ENCODE measurements at places on chromosomes 12 and 14.

- no peak for DNase-seq
These were observed 58.1 kb upstream of the DHRS4 start for GRCh38 chr14:23895480-23895879.

DNA sequence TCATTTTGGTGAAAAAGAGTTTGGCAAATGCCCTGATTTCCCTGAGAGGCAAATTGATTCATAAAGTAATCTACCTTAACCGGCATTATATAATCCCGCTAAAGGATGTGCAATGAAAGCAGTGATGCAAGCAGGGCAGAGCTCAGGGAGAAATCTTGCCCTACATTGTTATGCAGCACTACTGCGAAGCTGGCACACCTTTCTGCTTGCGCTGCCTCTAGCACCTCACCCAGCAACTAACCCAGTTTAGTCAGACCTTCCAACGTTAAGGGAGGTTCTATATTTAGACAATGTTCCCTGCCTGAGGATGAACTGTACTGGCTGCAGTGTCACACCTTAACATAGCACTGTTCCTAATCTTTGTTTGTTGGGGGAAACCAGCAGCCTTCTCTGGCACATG lies 60.8 kb upstream of the CCDC196 start:
- no peak for DNase-seq

DNA sequence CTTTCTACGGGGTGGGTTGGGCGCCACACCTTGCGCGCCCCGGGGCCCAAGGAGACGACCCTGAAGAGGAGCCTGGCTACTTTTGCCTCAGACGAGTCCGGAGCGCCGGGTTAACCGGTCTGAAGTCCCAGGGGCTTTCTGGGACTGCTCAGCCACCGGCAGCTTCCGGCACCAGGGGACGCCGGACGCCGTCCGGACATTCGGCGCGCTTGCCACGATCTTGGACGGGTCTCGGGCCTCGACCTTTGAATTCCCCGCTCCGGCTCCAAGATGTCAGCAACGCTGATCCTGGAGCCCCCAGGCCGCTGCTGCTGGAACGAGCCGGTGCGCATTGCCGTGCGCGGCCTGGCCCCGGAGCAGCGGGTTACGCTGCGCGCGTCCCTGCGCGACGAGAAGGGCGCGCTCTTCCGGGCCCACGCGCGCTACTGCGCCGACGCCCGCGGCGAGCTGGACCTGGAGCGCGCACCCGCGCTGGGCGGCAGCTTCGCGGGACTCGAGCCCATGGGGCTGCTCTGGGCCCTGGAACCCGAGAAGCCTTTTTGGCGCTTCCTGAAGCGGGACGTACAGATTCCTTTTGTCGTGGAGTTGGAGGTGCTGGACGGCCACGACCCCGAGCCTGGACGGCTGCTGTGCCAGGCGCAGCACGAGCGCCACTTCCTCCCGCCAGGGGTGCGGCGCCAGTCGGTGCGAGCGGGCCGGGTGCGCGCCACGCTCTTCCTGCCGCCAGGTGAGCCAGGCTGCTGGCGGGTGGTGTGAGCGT lies at the start of gene ACOT4:
Gene ACOT4, plus strand, starts transcription at position 184 of the 760 bp plus-strand sequence. Its CDS starts 87 bp downstream, at position 271.
- no peak for DNase-seq

GRCh38 chr14:61154641-61155040 lies 126.5 kb downstream of the TMEM30B start:
- DNase-seq, result no peak

- no peak for DNase-seq
These were observed 23.6 kb upstream of the TMEM260 start for GRCh38 chr14:56555921-56556570.

GRCh38 chr12:71108355-71108754 lies 49.4 kb downstream of the TSPAN8 start:
- DNase-seq, result no peak

- no peak for DNase-seq
These were observed 22.1 kb downstream of the SLC6A13 start for GRCh38 chr12:240566-240965.

- DNase-seq, result no peak
These were observed 28.5 kb upstream of the MYBPC1 start for GRCh38 chr12:101566318-101566717.

DNA sequence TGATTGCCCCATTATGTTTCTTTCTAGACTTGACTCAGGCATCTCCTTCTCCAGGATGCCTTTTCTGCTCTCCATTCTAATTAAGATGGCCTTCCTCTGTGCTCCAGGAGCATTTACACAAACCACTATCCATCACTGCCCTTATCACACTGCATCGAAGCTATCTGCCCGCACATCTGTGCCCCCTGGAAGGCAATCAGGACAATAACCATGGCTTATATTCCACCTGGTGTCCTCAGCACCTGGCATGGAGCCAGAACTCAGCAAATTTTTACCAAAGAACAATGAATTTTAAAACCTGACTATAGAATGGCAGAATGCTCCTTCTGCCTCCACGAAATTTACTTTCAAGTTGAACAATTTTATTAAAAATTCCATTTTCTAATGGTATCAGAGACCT lies 465.8 kb downstream of the APAF1 start:
- no peak for DNase-seq

DNA sequence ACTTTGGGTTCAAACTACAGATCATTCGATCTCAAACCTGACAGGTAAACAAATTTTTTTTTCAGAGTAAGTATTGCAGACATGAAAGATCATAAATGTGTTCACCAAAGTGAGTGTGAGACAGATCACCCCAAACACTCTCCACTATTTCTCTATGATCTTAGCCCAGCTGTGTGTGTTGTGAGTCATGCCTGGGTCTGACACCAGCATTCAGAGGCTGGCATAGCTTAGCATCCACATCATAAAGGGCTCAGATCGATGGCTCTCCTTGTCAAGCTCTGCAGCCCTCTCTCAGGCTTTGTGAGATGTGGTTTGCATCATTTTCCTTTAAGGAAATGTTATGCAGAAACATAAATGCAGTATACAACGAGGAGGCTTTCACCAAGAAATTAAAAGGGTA lies 164.9 kb downstream of the ETV6 start:
- DNase-seq, result no peak

DNA sequence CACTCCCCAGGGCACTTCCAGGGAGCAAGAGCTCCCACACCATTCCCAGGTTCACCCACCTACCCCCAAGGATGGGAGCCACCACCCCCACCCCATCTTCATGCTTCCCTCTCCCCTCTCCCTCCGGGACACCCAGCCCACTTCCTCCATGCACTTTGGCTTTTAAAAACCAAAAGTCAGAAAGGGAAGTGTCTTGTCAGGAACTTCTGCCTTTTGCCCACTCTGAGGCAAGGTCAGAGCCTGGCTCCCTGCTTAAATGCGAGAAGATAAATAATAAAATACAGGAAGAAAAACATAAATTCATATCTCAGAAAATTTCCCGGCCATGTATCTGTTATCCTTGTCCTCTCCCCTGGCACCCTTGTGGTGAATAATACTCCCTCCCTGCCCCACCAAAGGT lies 81.6 kb downstream of the PTGER2 start:
- DNase-seq, result no peak

DNA sequence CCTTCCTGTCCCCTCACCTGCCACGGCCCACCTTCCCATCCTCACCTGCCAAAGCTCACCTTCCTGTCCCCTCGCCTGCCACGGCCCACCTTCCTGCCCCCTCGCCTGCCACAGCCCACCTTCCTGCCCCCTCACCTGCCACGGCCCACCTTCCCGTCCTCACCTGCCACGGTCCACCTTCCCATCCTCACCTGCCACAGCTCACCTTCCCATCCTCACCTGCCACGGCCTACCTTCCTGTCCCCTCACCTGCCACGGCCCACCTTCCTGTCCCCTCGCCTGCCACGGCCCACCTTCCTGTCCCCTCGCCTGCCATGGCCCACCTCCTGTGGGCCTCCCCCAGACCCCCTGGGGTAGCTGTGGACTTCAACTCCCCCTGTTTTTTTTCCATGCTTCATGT lies 48.8 kb upstream of the GPR68 start:
- no peak for DNase-seq

- DNase-seq, result no peak
These were observed 147.7 kb upstream of the SYT10 start for GRCh38 chr12:33587354-33587753.

GRCh38 chr14:104210817-104211195 lies 72.4 kb downstream of the KIF26A start:
- DNase-seq, result no peak

GRCh38 chr14:38887696-38888095 lies 215.3 kb downstream of the SEC23A start:
- peak; percentile 2 for DNase-seq

DNA sequence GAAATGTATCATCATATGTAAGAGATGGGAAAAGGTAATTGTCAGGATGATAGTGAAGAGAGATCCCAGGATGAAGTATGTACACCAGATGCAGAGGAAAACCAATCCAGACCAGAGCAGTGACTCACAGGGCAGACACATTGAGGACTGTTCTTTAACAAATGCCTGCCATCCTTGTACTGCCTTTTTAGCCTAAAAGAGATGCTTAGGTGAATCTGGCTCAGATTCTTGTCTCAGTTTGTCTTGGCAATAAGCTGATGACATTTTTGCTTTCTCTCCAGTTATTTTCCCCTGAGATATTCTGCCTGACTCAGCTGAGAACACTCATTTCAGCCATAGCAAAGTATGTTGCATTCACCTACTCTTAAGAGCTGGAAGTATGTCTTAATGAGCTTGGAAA lies 405.3 kb upstream of the USP15 start:
- DNase-seq, result no peak

DNA sequence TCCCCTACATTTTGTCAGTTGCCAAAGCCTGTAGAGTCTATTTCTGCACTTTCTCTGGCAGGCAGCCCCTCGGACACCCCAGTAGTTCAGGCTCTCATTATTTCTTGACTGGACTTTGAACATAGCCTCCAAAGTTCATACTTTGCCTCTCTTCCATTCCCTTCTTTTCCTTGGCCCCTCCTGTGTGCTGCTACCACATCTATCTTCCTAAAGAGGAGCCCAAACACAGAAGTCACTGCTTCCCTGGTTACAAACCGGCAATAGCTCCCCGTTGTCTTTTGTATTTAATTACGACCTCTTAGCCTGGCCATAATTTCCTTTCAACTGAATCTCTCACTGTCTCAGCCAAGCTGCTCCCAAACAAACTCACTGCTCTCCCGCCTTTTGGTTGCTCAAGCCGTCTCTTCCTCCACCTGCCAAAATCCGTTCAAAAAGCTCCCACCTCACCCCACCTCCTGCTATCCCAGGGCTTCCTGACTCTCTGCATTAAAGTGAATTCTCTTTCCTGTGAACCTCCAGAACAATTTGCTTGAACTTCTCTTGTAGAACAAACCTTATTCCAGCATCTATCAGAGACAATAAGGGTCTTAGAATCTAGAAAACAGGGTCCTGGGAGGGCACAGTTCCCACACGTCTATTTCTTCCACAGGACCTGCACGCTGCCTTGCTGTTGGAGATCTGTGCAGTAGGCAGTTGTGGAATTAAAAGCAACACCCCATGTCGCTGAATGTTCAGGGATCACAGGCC lies 46.9 kb downstream of the PRMT8 start:
- no peak for DNase-seq

DNA sequence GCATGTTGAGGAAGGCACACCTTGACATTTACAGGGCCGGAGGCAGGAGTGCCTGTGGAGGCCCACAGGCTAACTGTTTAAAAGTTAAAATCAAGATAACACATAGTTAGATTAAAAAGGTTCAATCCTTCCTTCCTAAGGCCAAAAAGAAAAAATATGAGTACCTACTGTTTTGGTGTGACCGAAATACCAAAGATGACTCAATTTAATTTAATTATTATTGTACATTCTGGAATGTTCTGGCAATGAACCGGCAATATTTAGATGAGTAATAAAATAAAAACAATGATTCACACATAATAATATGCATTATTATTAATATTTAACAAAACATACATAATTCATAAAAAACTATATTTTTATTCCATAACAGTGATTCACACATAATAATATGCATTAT lies 136.8 kb upstream of the NTF3 start:
- no peak for DNase-seq

- DNase-seq, result no peak
These were observed 593 bp downstream of the CFL2 start for GRCh38 chr14:34713681-34714319.

GRCh38 chr12:48687592-48687991 lies 5.6 kb upstream of the KANSL2 start:
- DNase-seq, result no peak

Measured in NCI-H446 (cell line).